Motor neuron (in vitro differentiated cells): ENCODE measurements at places on chromosomes 6 and 20. TPM values are rescaled to one million over a fixed set of nuclear protein-coding genes. Genes with fewer than 3 reads are reported as not detected.

- no peak for ATAC-seq
These were observed 357.4 kb upstream of the PLCB4 start for GRCh38 chr20:8711501-8711900.

DNA sequence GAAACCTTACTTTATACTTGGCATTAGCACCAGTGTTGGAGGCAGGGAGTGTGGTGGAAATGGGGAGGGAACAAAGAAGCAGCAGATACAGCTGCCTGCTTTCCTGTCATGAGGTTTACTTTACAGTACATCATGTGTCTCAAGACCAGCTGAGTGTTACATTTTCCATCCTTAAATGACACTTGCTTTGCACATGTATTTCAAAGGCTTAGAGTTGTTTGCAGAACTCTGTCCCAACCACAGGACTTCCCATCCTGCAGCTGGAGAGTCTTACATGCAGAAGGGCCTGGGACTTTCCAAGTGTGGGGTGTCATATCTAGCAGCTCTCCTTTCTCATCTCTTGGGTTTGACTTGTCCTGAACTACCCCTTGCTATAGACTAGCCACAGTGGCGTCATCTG is 395.9 kb downstream of the DHX35 start:
- ATAC-seq, result no peak

GRCh38 chr6:3913077-3913957 is 64.1 kb downstream of the FAM50B start:
- peak; percentile 79 for ATAC-seq

The SLC44A4 gene
- 0.41 and 1.5 TPM in 2 replicates for total RNA-seq

The TFAP2D gene
- not detected in 2 replicates for total RNA-seq

The JPH2 gene
- total RNA-seq, result 0.28 and 0.68 TPM in 2 replicates

- no peak for ATAC-seq
These were observed 752.6 kb downstream of the MAFB start for GRCh38 chr20:39936401-39936800.

DNA sequence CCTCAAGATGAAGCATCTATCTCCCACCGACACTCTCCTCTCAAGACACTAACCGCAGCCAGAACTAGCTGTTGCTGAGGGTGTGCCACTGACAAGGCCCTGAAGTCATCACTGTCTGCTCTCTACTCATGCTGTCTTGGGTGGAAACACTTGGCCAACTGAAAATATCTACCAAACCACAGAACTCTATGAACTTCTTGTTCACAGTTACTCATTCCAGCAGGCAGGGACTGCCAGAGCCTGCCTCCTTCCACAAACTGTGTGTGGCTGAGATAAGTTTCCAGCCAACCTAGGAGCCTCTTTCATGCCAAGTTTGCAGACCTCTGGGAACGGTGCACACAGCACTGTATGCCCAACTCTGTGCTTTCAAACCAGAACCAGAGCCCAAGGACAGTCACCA is 45.5 kb upstream of the NXT1 start:
- ATAC-seq, result no peak

DNA sequence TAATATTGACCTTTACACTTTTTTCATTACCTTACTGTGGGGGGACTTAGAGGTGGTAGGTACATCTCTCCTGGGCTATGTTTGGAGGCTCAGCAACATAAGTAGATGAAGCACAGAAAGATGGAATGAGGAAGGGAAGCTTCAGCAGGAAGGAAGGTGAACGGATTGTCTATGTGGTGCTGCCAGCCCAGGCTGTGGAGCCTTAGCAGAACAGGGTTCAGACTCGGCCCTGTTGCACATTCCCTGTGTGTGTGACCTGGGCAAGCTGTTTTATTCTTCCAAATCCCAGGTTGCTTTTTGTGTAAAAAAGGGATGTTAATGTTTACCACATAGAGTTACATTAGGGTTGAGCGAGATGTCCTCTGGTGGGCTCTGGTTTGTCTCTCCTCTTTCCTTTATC is 41.2 kb downstream of the ANKS1A start:
- no peak for ATAC-seq

GRCh38 chr6:15425947-15426346 is 180.1 kb downstream of the JARID2 start:
- ATAC-seq, result no peak

- no peak for ATAC-seq
These were observed 40.6 kb upstream of the NKX2-2 start for GRCh38 chr20:21554376-21554890.

DNA sequence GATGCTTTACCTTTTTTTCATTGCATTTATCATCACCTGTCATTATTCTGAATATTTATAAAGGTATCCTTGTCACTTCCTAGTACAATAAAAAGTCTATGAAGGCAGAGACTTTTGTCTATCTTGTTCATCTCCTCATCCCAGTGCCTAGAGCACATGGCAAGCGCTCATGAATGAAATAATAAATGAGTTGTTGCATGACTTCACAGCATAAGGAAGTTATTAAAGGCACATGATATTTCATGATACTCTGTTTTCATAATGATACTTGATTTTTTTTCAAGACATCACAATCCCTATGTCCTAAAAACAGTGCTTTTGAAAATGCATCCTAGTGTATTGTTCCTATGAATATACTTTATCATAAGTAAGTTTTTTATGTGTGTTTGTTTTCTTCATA is 310.6 kb upstream of the RSPO3 start:
- ATAC-seq, result no peak

DNA sequence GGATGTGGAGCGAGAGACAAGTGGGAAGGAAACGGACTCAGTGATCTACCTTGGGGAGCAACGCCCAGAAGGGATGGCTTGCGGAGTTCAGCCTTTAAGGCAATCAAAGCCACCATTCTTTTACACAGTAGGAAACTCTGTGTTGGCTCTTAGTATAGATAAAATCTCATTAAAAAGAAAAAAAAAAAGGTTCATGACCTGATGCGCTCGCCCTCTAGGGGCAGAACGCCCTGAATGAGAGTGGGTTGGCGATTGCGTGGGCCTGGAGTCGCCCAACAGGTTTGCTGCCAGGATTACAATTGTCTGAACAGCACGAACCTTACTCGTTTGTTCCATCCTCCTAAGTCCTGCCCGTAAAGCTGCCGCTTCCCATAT is 1.2 kb downstream of the TPD52L1 start:
- ATAC-seq, result no peak

DNA sequence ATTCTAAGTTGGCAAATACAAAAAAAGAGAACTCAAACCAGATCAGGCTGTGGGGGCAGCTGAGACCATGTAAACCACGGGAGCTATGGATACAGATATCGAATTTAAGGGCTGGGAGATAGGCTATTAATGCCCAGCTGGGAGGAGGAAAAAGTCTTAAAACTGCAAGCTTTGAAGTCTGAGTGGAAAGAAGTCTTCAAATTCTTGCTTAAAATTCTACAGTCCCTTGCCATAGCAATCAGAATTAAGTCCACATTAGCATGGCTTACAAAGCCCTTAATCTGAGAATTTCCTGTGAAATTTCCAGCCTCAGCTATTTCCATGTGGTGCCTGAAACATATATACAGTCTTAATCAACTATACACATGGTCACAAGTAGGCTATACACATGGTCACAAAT is 465.0 kb upstream of the HSF2 start:
- ATAC-seq, result no peak

The MLN gene
- total RNA-seq, result not detected in 2 replicates

- ATAC-seq, result no peak
These were observed 105.5 kb downstream of the PDSS2 start for GRCh38 chr6:107353773-107354382.

The CALHM6 gene
- 0.64 and 0.67 TPM in 2 replicates for total RNA-seq

- no peak for ATAC-seq
These were observed 43.8 kb downstream of the SLX4IP start for GRCh38 chr20:10478930-10479329.

The VARS1 gene
- total RNA-seq, result 51.9 and 55.6 TPM in 2 replicates

DNA sequence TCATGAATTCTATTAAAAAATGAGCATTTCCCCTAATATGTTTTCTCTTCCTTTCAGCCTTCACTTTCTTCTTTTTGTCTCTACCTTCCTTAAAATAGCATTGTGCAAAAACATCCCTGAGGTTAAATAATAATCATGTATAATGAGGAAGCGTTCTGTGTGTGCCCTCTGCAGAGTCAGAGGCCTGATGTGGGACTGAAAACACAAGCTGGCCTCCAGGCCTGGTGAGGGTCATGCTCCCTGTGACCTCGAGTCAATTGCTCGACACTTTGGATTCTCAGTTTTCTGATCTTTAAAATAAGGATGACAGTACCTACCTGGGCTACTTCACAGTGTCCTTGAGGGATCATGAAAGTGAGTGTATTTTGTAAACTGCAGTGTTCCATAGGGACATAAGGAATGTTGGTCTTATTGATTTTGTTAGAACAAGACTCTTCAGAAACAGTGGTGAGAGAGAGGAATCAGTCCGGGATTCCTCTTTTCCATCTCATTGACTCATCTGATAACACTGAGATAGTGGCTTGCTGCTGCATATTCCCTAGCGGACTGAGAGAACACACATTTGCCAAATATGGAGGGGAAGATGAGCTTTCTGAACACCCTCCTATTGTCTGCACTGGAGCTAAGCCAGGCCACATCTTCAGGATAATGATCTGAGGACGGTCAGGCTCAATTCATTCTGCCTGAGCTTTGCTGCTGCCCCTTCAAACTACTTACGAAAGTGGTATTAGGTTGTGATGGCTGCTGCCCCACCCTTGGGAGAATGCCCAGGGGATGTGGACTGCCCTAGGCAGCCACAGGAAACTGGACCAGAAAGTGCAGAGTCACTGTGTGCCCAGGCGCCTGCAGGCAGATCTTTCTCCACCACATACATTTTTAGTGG is 39.6 kb upstream of the PDE7B start:
- peak; percentile 85 for ATAC-seq

The NR2E1 gene
- total RNA-seq, result 0.27 and 0.46 TPM in 2 replicates
